ENCODE measurements at places on chromosomes 2 and 18.

- no peak for DNase-seq
Observed at GRCh38 chr2:17254421-17254820, 263.8 kb downstream of the RAD51AP2 start.

DNA sequence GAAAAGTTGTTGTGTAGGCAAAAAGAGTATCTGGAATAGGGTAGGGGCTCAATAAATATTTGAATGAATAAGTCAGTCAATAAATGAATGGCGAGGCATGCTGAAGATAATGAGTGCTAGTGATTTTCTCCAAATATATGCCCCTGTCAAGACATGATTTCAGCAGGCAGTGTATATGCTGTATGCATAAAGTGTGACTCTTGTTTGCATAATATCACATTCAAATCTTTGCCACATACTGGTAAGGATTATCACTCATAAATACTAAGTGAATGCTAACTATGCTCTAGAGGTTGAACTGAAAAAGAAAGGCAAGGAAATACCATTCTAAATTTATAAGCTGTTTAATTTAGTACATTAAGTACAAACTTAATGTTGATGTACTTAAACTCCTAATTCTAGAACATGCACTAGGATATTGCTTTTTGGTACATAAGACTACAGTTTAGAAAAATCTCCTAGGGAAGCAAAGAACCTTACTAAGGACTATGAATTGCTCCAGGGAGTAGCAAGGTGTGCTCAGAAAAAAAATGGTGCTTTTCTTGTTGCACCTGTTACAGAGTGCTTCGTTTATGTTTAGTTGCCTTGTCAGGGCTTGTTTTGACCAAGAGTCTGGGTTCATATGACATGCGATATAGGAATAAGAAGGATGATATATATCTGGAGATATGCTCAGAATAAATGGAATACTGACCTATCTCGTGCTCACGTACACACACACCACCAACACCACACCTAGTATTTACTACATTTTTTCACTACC is 224.0 kb upstream of the TANK start:
- DNase-seq: no peak

DNA sequence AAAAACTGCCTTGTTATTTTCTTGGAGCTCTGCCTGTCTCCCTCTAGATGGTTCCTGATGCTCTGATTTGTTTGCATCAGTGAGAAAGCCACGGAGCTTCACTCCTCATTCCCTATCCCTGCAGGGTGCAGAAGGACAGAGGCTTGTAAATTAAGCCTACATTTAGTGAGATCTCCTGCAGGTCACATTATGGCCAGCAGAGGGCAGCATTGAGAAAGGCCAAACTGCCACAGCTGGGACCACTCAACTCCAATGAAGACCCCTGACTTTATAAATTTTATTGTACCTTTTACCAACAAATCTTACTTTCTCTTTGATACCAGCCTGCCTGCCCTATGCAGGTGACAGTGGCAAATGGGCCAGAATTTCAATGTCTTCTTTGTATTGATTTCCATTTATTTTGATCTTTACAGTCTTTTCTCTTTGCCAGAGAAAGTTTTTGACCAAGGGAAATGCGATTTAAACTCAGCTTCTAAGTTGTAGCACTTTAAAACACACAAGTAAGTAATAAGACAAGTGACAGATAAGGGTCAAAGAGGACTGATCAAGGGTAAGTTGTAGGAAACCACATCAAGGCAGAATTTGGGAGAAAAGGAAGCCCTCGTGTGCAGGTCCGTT is 1029.1 kb upstream of the KLHL29 start:
- peak; percentile 12 for DNase-seq

GRCh38 chr2:19844750-19845149 is 57.0 kb downstream of the TTC32 start:
- no peak for DNase-seq

DNA sequence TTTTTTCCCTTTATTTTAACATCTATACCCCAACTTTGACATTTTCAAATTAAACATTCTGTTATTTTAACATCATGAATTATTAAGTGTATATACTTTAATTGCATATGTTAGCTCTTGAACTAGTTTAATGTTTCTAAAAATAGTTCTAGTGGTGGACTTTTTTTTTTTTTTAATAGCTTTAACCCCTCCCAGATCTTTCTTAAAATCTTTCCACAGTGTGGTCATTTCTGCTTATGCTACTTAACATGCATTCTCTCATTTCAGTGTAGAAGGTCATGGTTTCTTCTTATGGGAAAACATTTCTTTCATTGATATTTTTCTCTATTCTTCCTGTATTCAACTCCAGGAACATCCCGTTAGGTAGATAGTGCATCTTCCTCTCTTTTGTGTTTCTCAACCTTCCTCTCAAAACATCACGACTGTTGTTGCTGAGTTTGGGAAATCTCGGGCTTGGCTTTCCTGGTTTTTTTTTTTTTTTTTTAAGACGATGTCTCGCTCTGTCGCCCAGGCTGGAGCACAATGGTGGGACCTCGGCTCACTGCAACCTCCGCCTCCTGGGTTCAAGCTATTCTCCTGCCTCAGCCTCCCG is 849 bp upstream of the TMEM18 start:
- no peak for DNase-seq

DNA sequence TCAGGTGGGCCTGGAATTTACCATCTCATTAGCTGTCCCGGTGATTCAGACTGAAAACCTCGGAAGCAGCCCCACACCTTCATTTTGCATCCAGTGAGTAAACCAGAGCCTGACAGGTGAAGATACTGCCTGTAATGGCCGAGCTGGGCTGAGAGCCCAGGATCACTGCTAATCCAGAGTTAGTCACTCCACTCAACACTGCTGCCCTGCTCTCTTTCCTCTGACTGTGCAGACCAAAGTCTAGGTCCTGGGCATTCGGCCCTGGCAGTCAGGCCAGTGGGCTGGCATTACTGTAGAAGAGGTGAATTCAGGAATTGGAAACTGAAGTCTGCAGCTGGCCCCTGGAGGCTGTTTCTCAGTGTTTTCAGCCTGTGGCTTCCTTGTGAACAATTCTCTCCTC is 44.3 kb downstream of the TMEM17 start:
- no peak for DNase-seq

GRCh38 chr2:157760949-157761348 is 115.2 kb downstream of the ACVR1 start:
- DNase-seq: no peak

GRCh38 chr2:188623995-188624643 is 332.4 kb downstream of the GULP1 start:
- DNase-seq: no peak

- peak; percentile 46 for DNase-seq
Observed at GRCh38 chr2:85648619-85649018, 19.4 kb downstream of the SFTPB start.

GRCh38 chr2:227865291-227865690 is 6.1 kb upstream of the DAW1 start:
- DNase-seq: no peak

GRCh38 chr2:18889565-18890332 is 300.4 kb upstream of the NT5C1B start:
- no peak for DNase-seq

- no peak for DNase-seq
Observed at GRCh38 chr2:178865999-178866398, 58.8 kb upstream of the TTN start.

- DNase-seq: no peak
Observed at GRCh38 chr2:205739620-205740019, 57.3 kb downstream of the NRP2 start.

- DNase-seq: no peak
Observed at GRCh38 chr2:229118336-229118735, 152.8 kb downstream of the PID1 start.

DNA sequence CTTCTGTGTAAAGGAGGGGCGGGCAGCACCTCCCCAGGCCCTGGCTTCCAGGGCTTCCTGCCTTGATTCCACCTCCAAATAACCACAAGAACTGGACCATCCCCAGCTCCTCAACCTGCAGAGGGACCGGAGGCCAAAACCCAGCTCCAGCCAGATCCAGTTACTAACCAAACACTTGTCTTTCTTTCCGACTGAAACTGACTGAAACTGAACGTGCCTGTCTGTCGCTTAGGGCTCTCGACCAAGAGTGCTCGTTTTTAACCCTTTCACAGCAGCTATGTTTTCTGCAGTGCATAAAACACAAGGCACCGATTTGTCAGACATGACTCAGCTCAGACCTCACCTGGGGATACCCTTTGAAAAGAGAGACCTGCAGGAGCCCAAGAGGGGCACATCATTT is 249.9 kb upstream of the SIX2 start:
- DNase-seq: no peak

DNA sequence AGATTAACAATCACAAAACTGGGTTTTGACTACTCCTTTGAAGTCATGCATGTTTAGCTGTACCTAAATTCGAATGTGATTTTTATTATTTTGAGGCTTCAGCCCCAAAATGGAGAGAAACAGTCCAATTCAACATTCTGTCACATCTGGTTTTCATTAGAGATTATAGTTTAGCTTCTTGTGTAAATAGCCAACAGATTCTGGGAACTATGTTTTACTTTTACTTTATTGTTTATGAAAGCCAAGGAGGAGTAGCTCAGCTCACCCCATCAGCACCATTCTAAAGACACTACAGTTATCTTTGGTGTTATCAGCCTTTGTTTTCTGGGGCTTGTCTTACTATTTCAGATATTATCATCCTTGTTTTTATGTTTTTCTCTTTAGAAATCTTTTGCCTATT is 465.0 kb upstream of the CWC22 start:
- DNase-seq: no peak

DNA sequence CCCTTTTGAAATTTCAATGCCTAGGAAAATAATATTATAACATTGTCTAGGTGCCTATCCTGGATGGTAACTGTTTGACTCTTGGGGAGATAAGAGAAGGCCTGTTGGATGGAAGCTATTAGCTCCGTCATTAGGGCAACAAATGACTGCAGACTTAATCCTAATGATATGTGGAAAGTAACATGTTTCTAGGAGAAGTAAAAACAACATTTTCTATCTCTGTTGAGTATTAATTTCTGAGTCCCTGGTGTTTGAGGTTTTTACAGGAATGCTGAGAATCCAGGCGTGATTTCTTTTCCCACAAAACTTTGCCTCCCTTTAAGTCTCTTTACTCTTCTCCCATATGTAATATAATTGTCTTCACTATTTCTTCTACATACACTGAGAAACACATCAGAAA is 159.1 kb downstream of the GALNT1 start:
- DNase-seq: no peak

GRCh38 chr18:40902436-40902835 is 1052.6 kb upstream of the PIK3C3 start:
- no peak for DNase-seq

GRCh38 chr2:240340361-240340761 is 95.1 kb upstream of the GPC1 start:
- no peak for DNase-seq

DNA sequence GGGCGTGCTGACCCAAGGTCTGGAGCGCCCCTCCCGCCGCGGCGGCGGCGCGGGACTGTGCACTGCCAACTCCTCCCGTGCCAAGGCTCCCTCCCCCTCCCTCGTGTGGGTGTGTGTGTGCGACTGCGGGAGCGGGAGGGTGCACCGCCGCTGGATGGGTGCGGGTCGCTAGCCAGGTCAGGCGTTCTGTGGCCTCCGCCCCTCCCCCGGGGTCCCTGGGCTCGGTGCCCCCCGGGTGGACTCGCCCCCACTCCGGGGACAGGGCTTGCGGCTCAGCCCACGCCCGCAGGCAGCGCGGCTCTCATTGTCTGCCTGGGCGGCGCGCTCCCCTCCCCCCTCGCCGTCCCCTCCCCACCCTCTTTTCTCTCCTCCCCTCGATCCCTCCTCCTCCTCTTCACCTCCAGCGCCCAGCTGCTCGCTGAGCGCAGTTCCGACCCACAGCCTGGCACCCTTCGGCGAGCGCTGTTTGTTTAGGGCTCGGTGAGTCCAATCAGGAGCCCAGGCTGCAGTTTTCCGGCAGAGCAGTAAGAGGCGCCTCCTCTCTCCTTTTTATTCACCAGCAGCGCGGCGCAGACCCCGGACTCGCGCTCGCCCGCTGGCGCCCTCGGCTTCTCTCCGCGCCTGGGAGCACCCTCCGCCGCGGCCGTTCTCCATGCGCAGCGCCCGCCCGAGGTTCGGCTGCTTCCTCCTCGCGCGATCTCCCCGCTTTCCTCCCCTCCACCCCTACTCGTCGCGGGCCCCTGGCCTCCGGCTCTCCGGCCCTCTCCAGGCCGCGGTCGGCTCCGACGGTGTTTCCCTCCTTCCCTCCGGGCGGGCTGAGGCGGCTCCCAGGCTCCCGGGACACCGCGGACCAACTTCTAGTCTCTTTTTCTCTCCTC is at the start of gene GATA6:
TSS of gene GATA6 (plus strand) at position 579 of the 878 bp plus-strand sequence. CDS start 1,556 bp downstream, outside the sequence.
- peak; percentile 96 for DNase-seq

GRCh38 chr2:38185012-38185491 is 109.1 kb upstream of the CYP1B1 start:
- no peak for DNase-seq

GRCh38 chr2:147553775-147554271 is 291.0 kb upstream of the ACVR2A start:
- DNase-seq: no peak

DNA sequence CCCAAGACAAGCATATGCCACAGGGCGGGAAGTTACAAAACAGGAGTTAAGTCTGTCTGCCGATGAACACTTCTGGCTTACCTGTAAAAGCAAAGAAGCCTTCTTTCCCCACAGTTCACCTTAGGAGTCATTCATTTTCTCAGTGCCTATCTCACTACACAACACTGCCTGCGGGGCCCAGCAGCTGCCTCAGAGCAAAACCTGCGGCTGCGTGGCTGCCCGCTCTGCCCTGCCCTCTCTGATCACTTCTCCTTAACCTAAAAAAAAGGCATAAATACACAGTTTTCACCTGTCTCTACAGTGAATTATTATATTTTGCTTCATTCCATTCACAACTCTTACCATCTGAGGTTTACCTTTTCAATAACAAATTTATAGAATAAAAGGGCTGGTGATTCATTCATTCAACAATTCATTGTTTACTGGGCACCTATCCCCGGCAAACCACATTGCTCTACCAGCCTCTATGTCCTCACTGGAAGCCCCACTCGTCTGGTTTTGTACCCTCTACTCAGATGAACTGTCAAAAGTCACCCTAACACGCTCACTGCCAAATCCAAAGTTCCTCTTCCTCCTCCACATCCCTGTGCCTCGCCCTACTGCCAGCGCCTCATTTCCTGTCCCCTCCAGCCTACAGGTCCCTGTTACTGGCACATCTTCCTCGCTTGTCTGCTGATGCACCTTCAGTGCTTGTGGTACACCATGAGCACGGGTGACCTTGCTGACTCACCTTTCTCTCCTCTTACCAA is 31.4 kb downstream of the AFG3L2 start:
- DNase-seq: no peak

- DNase-seq: no peak
Observed at GRCh38 chr18:55695091-55695490, 107.1 kb upstream of the TCF4 start.

GRCh38 chr2:221448057-221448843 is 123.9 kb downstream of the EPHA4 start:
- DNase-seq: no peak

GRCh38 chr18:23595591-23595990 is 9.3 kb upstream of the NPC1 start:
- DNase-seq: no peak
